Left renal pelvis (tissue), 4 donors: ENCODE measurements at places on chromosomes 12 and 14. TPM values are rescaled to one million over a fixed set of nuclear protein-coding genes. Genes with fewer than 3 reads are reported as not detected.
A peak's percentile ranks its signal among the peaks of the same experiment; 100 is the strongest.

GRCh38 chr12:100293017-100293416, 26.0 kb downstream of the SCYL2 start:
- DNase-seq = no peak

DNA sequence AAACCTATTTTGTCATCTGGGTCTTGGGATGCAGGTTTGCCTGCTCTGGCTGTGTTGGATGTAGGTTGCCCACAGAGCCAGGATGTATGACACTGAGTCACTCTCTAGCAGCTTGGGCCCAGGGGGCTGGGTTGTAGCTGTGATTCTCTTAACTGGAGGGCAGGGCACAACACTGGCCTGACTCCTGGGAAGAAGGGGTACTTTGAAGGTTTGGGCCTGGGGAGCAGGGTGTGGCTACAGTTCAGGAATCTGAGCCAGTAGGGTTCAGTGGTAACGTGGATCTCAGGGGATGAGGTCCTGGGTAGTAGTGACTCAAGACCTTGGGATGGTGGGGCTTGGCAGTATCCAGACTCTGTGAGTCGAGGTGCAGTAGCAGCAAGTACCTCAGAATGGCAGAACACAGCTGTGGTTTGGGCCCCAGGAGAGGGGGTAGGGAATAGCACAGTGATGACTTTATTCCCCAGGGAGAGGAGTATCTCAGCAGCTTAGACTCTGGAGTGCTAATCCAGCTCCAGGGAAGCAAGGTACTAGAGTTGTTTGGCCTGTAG, 25.7 kb downstream of the TBC1D15 start:
- no peak for DNase-seq

- DNase-seq = no peak
These were observed 1.8 kb downstream of the GLI1 start for GRCh38 chr12:57461276-57461916.

The RFX4 gene
- not detected for polyA plus RNA-seq

The TMEM132D gene
- 1.3 TPM for polyA plus RNA-seq

The SIRT4 gene
- 3.6 TPM for polyA plus RNA-seq

DNA sequence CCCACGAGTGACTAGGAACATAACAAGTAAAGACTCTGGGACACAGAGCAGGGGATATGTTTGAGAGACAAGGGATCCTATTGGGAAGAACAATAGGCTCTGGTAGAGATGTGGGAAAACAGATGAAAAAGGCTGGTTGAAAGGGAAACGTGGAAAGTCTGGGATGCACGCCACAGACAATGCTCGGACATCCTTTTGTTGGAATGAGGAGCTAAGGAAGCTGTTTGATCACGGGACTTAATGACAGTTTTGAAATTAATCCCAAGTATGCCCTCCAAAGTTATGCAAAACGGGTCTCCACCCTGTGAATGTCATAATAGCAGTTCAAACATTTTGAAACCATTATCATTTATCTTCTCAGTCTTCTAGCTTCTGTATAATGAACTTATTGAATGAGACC, 31.7 kb upstream of the ANO2 start:
- no peak for DNase-seq

DNA sequence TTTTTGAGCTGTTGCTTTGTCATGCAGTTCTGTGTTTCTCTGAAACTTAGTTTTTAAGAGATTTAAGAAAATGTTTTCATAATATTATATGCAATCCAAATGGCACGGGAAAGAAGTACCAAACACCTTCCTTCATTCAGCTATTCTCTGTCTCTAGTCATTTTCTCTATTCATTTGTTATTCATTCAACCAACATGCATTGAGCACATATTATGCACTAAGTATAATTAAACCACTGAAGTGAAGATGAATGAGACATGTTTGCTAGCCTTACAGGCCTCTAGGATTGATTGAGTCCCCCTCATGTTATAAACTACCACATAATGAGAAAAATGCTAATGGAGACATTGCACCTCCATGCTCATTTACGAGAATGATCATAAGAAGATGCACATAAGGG, 45.7 kb upstream of the CCDC91 start:
- DNase-seq = no peak

- DNase-seq = no peak
These were observed 33.4 kb upstream of the CIPC start for GRCh38 chr14:77064521-77065178.

DNA sequence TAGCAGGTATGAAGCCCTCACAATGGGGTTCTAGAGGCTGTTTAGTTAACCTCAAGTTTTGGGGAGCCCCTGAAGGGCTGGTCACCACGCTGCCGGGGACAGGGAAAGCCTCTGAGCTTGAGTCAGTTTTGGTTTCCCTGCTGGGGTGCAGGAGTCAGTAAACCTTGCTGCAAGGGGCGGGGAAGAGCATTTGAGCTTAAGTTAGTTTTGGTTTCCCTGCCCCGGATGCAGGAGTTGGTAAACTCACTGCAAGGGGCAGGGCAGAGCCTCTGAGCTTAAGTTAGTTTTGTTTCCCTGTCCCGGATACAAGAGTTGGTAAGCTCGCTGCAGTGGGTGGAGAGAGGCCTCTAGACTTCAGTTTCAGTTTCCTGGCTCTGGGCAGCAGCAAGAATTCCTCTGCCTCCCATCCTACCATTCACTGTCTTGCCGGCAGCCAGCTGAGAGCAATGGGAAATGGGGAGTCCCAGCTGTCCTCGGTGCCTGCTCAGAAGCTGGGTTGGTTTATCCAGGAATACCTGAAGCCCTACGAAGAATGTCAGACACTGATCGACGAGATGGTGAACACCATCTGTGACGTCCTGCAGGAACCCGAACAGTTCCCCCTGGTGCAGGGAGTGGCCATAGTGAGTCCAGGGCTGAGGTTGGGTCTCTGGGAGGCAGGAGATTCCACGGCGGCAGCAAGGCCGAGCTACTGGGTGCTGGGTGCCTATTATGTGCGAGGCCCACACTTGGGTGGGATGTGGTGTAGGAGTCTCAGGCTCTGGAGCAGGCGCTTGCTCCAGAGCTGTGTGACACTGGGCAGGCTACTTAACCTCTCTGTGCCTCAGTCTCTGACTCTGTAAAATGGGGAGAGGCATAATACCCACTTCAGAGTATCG, at the start of gene OAS2:
Gene OAS2, plus strand, starts transcription at position 357 of the 878 bp plus-strand sequence. Its CDS starts 90 bp downstream, at position 447.
- DNase-seq = no peak

DNA sequence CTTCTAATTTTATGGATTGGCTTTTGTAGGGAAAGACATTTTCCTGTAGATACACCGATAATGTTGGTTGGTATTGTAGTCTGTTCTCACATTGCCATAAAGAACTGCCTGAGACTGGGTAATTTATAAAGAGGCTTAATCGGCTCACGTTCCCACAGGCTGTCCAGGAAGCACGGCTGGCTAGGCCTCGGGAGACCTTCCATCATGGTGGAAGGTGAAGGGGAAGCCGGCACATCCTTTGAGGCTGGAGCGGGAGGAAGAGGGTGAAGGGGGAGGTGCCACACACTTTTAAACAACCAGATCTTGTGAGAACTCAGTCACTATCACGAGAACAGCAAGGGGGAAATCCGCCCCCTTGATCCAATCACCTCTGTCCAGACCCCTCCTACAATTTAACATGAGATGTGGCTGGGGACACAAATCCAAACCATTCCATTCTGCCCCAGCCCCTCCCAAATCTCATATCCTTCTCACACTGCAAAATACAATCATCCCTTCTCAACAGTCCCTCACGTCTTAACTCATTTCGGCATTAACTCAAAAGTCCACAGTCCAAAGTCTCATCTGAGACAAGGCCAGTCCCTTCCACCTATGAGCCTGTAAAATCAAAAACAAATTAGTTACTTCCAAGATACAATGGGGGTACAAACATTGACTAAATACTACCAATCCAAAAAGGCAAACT, 66.7 kb upstream of the EIF5 start:
- no peak for DNase-seq

The HSPB8 gene
- 6.2 TPM for polyA plus RNA-seq

DNA sequence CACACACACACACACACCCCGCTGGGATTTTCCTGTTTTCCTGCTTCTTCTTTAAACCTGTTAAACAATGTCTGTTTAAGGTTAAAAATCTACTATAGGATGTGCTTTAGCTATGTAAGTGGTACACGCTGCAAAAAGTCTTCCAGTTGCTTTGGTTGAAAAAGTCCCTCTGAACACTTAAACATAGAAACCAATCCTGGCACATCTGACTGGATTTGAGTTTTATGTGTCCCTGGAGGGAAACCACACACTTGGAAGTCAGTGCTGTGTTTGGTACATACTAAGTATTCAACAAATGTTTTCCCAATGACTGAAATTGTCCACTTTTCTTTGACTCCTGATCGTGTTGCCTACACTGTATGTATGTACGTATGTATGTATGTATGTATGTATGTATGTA, 22.0 kb downstream of the CFL2 start:
- DNase-seq = no peak

The PPFIA2 gene
- polyA plus RNA-seq = 2.9 TPM

The SINHCAF gene
- 283 TPM for polyA plus RNA-seq

The KLHDC1 gene
- polyA plus RNA-seq = 6.9 TPM

- DNase-seq = no peak
These were observed 10.6 kb upstream of the CLEC12A start for GRCh38 chr12:9960590-9960989.

- DNase-seq = no peak
These were observed 25.4 kb downstream of the IL31 start for GRCh38 chr12:122148657-122149056.

The KRT7 gene
- polyA plus RNA-seq = 127 TPM

DNA sequence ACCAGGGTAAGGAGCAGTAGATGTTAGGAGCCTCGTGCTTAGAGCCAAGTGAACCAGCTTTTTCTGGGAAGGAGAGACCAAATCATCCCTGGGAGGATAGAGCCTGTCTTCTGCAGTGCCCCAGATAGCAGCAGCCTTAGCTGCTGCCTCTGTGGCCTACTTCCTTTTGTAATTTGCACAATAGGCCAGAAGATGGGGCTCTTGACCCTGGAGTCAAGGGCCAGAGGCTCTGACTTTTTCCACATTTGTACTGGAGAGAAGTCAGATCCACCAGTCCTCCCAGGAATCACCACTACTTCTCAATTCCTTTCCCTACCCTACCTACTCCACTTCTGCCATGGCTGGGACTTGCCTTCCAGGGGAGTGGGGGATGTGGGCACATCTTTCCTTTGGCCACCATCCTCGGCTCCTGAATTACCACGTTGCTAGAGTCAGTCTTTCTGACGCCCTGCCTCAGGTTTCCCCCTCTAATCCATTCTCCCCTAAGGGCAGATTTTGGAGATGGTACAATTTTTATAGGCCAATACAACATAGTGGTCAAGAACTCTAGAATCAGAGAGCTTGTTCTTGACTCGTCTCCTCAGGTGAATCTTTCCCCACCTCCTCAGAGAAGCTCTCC, 3.3 kb upstream of the SLC4A8 start:
- peak; percentile 54 for DNase-seq

The TOMM20L gene
- 1.7 TPM for polyA plus RNA-seq

The CLEC9A gene
- polyA plus RNA-seq = 0.22 TPM

- no peak for DNase-seq
These were observed 76.1 kb downstream of the EPS8 start for GRCh38 chr12:15712823-15713660.

DNA sequence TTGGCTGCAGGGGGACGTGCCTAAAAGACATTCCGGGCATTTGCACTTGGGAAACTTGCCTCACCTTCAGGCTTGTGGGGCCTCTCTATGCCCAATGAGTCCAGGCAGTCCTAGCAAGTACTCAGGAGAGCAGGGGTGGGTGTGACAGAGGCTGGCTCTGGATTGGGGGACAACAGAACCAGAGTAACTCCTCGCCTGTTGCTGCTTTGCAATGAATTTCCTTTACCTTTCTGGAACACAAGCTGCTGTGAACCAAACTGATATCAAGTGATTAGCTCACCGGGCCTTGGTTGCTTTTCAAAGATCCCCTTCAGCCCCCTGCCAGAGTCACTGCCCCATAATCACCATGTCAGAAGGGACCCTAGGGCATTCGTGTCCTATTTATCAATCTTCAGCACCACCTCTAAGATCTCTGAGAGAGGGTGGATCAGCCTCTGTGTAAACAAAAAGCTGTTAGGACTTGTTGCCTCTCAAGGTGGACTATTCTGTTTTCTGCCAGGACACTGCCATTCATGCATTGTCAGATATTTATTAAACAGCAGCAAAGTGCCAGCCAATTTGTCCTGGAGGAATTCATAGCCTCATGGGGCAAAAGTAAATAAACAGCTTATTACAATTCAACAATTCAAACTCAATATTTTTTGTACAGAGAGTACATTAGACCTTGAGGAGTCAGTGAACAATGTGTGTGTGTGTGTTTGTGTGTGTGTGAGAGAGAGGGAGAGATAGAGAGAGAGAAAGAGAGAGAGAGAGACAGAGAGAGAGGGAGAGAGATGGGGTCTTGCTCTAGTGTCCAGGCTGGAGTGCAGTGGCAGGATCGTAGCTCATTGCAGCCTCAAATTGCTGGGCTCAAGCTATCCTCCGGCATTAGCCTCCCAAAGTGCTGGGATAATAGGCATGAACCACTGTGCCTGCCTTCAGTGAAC, 11.3 kb downstream of the NFATC4 start:
- DNase-seq = no peak
